Activated CD4-positive, CD25-positive, alpha-beta regulatory T cell (primary cell): ENCODE measurements at places on chromosomes 3 and 15.

DNA sequence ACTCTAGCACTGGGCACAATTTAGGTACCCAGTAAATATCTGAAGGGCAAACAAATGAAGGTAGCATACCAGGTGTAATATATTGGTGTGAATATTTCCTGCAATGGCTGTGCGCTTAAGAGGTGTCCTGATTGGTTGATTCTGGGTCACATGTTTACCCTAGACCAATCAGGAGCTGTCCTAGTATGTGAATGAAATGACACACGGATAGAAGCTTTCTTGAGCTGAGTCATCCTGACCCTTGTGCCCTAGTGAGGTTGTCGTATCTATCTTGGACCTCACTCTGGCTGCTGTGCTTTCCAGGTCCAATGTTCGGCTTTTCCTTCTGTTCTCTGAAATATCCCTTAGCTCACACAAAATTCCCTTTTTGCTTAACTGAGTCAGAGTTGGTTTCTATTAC is 58.1 kb upstream of the FOXP1 start:
- DNase-seq, result no peak

DNA sequence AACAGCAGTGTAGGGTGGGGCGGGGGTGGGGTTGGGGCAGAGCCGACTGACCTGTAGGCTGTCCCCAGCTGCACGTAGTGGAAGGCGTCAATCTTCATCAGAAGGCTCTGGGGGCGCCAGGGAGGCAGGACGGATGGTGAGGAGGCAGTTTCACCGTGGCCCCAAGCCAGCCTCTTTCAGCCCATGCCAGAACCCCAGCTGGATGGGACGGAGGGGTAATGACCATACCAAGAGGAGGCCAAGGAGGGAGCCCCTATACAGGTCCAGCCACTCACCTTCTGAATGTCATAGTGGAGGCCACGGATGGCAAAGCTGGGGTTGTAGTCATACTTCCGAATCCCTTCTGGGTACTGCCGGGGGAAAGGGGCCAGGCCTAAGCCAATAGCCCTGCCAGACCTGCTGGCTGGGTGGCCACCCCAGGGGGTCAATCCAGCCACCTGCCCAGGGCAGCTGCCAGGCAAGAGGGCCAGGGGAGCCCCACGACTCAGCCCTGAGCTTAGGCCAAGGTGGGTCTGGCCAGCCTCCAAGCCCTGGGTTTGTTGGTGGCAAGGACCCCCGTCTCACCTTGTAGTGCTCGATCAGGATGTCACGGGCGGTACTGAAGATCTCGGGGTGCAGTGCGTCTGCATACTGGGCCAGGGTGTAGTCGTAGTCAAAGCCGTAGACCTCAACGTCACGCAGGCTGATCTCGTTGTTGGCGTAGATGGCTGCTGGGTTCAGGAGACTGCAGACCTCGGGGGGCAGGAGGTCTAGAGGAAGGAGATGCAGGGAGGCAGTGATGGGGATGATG is 4.9 kb downstream of the NT5DC2 start:
- no peak for DNase-seq

- no peak for DNase-seq
These were observed 45.3 kb downstream of the SEMA3G start for GRCh38 chr3:52399593-52399992.

GRCh38 chr3:24254649-24255048 is 240.0 kb downstream of the THRB start:
- DNase-seq, result no peak

DNA sequence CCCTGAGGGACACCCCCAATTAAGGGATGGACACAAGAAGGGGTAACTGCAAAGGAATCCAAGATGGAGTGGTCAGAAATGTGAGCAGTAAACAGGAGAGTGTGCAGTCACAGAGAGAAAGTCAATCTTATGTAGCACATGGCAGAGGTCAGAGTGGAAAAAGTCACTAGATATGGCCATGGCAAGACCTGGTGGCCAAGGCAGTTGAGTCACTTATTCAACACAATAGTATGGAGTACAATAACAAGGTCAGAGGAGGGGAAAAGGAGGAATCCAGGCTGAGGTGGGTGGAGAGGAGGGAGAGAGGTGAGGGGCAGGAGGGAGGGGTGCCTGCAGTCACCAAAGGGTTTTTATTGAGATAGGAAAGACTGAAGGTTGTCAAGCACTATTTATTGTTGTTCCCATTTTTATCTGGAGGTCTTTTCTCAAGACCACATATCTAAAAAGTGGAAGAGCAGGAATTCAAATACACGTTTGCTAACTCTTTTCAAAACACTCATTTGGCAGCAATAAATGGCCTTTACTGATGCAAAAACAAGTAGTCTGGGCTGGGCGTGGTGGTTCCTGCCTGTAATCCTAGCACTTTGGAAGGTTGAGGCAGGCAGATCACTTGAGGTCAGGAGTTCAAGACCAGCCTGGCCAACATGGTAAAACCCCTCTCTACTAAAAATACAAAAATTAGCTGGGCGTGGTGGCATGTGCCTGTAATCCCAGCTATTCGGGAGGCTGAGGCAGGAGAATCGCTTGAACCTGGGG is 53.3 kb upstream of the ARHGEF3 start:
- DNase-seq, result no peak

- no peak for DNase-seq
These were observed 43.2 kb upstream of the TSEN2 start for GRCh38 chr3:12440927-12441714.

GRCh38 chr3:121692010-121692699 is 31.5 kb upstream of the HCLS1 start:
- no peak for DNase-seq

GRCh38 chr3:115512565-115513415 is 110.5 kb upstream of the GAP43 start:
- DNase-seq, result no peak

DNA sequence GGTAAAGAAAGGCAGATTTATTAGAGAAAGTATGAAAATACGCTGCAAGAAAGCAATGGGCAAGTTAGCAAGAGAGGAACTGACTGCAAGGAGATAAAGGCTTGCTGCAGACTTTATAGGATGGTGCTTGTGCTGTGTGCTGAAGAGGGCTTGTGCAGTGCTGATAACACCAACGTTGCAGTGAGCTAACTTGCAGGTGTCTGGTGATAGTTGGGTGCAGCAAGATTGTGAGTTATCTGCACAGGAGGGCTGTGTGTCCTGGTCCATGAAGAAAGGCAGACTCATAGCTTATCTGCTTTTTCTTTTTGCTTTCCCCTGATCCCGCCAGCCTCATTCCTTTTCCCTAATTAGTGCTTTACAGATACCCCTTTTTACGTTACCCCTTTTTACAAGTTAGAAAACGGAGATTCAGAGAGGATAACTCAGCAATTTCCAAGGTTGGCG is 58.0 kb upstream of the ZNF148 start:
- DNase-seq, result no peak

GRCh38 chr3:159237226-159237625 is 435.4 kb downstream of the MFSD1 start:
- DNase-seq, result no peak

DNA sequence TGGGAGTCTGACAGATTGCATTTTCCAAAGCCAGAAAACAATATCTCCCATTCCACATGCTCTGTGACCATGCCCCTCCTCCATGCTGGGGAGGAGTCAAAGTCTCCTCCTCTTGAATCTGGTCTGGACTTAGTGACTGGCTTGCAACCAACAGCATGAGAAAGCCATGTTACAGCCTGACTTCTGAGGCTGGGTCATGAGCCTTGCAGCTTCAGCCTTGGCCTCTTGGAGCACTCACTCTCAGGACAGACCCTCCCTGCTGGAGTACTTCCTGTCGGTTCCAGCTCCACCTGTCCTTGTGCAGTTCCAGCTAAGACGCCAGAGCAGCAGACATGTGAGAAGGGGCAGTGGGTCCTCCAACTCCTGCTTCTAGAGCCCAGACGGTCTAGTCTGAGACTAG is 49.7 kb upstream of the RBSN start:
- DNase-seq, result no peak

- DNase-seq, result no peak
These were observed 194.8 kb downstream of the XXYLT1 start for GRCh38 chr3:195075941-195076875.

GRCh38 chr15:94793207-94793606 is 561.8 kb downstream of the MCTP2 start:
- no peak for DNase-seq

DNA sequence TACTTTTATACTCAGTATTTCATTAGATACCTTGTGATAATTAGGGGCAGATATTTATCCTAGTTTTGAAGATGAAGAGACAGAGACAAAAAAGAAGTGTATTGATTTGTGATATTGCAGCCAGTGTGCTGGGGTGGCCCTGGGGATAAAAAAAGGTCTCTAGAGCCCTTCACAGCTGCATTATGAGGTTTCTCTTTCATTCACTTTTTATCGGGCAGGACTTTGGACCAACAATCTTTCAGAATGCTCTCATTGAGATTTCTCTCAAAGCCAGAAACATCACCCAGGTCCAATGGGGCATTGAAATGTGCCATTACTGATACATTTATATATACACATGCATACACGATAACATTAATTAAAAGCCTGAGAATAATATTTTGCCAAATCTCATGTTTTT is 20.5 kb upstream of the SELENOT start:
- DNase-seq, result no peak
